ENCODE measurements at places on chromosomes 3 and 15.
A peak's percentile ranks its signal among the peaks of the same experiment; 100 is the strongest.

- peak; percentile 81 for DNase-seq
Measured at GRCh38 chr3:141680620-141681389, 57.3 kb upstream of the RNF7 start.

- DNase-seq = no peak
Measured at GRCh38 chr15:31084176-31084575, 17.3 kb downstream of the TRPM1 start.

DNA sequence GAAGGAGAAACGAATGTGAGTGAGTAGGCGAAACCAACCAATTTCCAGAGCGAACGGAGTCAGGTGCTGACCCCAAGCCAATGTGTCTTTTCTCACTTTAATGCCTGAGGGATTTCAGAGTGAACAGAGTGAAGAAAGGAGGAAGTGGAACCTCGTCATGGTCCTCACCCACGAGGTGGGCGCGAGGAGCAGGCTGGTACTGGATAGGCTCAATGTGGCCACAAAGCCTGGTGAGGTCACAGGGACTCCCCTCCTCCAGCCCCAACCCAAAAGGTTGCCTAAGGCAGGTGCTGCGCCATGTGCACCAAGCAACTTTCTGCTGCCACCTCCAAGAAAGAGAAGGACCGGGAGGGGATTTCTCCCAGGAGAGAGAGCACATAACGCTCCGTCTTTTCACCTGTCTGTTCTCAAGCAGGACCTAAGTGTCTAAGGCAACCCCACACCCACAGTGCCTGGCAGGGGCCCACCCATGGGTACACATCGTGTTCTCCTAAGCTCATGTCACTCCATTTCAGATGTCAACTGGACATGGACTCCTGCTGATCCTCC lies 3.8 kb downstream of the NRROS start:
- peak; percentile 89 for DNase-seq

DNA sequence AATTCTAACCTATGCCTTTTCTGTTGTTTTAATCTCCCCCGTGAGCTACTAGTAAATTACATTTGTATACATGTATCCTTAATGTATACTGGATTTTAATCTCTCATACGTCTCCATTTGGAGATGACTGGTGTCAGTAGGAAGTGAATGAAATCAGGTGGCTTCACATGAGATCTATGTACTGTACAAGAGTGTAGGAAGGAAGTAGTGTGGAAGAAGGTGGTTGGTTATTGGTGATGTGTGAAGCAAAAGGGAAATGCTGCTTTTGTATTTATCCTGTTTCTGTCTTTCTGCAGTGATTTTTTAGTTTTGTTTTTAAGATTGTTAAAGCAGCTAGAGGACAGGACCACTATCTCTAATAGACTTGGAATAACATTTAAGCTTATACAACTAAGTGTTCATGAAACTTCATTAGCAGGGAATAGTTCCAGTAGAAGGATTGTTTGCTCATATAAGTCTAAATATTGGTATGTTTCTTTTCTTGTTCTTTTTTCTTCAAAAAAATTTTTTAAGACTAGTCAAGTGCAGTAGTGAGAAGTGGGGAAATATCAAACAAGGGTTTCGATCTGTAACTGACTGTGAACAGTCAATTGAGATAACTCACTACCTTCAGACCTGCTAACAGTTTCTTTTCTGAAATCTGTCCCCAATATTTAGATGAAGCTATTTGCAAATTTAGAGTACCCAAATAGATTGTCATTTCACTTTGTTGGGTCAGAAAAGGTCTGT lies 15.3 kb downstream of the SNX1 start:
- no peak for DNase-seq

- DNase-seq = no peak
Measured at GRCh38 chr3:128873244-128874022, 6.0 kb upstream of the ACAD9 start.

DNA sequence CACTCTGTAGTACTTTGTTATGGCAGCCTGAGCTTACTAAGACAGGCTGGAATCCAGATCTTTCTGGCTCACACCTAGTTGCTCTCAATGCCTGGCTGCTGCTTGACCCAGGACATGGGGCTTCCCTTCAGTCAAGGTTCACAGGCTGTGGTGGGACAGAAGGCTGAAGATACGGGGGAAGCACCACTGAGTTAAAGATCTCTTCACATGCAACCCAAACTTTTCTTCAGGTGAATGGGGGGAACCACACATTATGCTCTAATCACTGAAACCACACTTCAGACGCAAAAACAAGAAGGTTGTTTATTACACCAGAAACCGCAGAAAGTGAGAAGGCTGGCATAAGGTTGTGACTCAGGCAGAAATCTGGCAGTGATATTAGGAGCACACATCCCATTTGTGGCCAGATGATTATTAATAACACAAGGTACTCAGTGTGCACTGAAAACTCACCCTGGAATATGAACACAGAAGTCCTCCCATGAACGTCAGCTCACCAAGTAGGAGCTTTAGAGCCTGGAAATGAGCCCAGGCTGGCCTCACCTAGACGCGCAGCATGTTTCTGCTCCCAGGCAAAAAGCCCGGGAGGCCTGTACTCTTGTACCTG lies 230.5 kb upstream of the CHRNA7 start:
- DNase-seq = no peak

GRCh38 chr3:156727519-156728205 lies 53.3 kb downstream of the TIPARP start:
- no peak for DNase-seq

DNA sequence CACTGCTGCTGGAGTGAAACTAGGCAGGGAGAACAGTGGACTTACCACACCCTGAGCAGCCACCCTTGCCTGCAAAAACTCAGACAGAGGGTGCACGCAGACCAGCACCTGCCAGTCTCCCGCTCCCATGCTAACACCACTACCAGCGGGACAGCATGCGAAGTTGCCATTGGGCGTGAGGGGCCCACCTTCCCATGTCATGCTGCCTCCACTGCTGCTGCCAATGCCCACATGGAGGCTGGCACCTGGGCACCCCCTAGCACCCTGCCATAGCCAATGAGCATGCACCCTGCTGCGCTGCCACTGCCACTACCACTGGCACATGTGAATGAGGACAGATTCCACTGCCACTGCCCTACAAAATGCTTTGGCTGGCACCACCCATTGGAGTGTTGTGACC lies 19.7 kb upstream of the MINAR1 start:
- DNase-seq = no peak

- peak; percentile 33 for DNase-seq
Measured at GRCh38 chr3:188164248-188164687, 10.3 kb downstream of the LPP start.

GRCh38 chr3:33943277-33943676 lies 144.8 kb downstream of the PDCD6IP start:
- no peak for DNase-seq

- peak; percentile 81 for DNase-seq
Measured at GRCh38 chr3:183122257-183122932, 23.1 kb upstream of the MCCC1 start.

DNA sequence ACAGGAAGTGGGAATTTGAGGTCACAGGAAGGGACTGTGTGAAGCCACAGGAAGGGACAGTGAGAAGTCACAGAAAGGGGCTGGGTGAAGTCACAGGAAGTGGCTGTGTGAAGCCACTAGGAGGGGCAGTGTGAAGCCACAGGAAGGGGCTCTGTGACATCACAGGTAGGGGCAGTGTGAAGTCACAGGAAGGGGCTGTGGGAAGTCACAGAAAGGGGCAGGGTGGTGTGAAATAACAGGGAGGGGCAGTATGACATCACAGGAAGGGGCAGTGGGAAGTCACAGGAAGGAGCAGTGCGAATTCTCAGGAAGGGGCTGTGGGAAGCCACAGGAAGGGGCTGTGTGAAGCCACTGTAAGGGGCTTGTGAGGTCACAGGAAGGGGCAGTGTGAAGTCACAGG lies 35.8 kb downstream of the GASK1A start:
- DNase-seq = no peak

- DNase-seq = no peak
Measured at GRCh38 chr15:49171790-49172189, 1.7 kb downstream of the GALK2 start.

- DNase-seq = no peak
Measured at GRCh38 chr15:91954292-91954691, 100.8 kb downstream of the SLCO3A1 start.

GRCh38 chr3:16816048-16816780 lies 68.5 kb upstream of the PLCL2 start:
- DNase-seq = no peak

GRCh38 chr3:55608301-55608937 lies 121.3 kb upstream of the WNT5A start:
- DNase-seq = no peak

DNA sequence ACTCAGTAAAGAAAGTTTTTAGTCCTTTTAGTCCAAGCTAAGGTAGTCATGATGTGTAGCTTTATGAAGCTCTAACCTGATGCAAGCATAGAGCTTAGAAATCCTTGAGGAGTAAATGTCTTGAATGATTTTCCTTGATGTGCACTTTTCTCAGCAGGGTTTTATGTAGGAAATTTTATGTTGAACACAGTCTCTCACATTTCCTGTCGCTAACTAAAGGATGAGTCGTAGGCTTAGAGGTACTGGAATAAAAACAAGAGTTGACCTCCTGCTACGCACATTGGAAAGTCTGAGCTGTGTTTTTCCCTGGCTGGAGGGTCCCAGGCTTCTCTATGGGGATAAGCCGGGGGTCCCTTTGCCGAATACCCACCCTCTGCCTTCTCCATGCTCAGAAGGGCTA lies 34.7 kb upstream of the ZPLD1 start:
- DNase-seq = no peak

- DNase-seq = peak; percentile 23
Measured at GRCh38 chr15:63677778-63678177, 80.6 kb downstream of the FBXL22 start.

DNA sequence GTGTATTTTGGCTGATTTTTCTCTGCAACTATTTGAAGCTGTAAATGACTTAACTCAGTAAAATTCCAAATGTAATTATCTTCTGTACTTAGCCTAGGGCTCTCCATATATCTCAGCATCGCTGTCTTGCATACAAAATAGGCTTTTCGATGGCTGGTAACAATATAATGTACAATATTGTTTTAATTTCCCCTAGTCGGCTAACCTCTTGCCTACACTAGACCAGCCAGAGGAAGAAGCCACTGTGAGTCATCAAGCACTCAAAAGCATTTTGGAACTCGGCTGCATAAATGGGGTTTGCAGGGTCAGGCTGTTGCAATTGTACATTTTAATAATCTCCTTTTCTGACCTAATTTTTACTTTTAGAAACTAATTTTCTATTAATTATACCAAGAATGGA lies 583.8 kb downstream of the FOXP1 start:
- DNase-seq = no peak

- DNase-seq = no peak
Measured at GRCh38 chr3:72058493-72059081, 273.6 kb upstream of the PROK2 start.

- DNase-seq = no peak
Measured at GRCh38 chr3:115961380-115961779, 338.1 kb downstream of the GAP43 start.

- no peak for DNase-seq
Measured at GRCh38 chr15:91968610-91969009, 115.1 kb downstream of the SLCO3A1 start.

GRCh38 chr15:35777061-35777460 lies 231.1 kb upstream of the DPH6 start:
- no peak for DNase-seq

GRCh38 chr15:26565542-26565941 lies 207.3 kb downstream of the GABRB3 start:
- DNase-seq = no peak

GRCh38 chr15:47587940-47588802 lies 129.1 kb upstream of the SEMA6D start:
- no peak for DNase-seq

DNA sequence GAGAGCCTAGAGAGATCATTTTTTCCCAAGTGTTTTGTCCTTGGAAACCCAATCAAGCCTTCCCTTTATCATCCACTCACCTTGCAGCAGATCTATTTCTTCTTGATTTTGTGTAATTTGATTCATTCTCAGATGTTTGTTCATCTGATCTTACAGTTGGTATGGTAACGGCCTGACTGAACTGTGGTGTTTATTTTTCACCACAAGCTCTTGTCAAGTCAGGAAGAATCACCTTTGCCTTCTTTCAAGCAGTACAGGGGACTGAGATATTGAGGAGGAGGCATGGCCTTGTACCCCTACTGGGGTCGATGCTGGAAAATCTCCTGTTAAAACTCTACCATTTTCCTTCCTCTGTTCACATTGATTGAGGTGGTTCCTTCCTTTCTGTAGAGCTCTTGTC lies 361.4 kb upstream of the CFAP20DC start:
- no peak for DNase-seq

DNA sequence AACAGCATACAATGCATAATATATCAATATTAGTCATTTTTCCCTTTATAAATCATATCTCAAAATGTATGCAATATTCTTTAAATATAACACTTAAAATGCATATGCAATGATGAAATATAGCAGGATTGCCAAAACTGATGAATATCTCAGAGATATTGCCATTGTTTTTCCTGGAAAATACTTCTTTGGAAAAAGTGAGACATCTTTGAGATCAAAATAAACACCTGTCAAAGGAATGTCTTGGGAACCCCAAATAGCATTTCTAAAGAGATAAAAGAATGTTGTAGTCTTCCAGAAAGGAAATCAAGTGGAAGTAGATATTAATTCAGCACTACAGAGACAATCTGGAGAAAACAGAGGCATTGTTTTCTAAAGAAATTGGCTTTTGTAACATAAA lies 457.8 kb upstream of the UBE2E2 start:
- DNase-seq = no peak

DNA sequence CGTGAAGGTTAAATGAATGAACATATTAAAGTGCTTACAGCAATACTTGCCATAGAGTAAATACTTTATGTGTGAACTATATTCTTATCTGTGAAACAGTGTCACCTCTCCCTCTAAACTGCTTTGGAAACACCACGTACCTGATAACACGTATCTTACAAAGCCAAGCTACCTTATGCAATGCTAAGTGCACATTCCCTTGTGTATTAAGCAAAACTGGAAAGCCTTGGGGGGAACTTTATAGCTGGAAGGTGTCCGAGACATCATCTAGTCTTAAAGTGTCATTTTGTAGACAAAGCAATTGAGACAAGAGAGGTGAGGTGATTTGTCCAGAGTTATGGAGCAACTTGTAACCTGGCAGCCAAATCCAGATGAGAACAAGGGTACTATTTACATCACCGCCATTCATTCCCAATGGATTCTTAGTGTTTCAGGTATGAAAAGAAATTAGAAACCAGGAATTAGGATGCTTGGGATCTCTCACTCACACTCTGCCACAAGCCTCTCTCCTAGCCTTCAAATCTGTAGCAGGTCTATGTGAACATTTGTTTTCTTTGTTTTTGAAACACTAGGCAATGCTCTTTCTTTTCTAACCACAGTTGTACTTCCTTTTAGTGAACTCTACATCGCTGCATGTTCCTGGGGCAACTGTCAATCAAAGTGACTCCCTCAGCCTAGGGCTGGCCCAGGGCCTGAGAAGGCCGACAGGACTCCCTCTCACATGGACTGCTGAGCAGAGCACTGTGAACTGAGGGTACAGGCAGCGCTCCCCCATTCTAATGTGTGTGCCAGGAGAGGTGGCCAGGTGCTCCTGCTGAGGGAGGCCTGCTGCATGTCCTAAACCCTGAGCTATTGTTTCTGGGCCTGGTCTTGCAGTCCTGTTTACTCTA lies 13.9 kb upstream of the MGLL start:
- peak; percentile 70 for DNase-seq
